ENCODE measurements at places on chromosomes 13 and 19.

GRCh38 chr19:48558018-48558684 is 6.2 kb downstream of the SULT2B1 start:
- DNase-seq, result no peak

DNA sequence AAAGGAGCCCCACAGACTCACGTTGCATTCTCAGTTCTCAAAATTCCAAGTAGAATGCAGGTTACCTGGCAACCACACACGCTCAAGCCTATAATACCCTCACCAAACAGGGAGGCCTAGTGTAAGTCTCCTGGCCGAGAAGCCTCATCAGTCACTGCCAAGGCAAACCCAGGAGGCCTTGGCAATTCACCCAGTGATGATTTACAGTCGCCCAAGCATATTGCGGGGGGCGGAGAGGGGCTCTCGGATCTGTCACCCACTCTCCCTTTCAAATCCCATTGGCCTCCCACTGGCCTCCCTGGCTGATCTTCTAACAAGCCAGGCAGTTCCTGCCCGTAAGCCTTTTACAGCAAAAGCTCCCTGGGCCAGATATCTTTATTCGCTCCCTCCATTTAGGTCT is 1.1 kb downstream of the AKAP8L start:
- DNase-seq, result peak; percentile 30

- DNase-seq, result peak; percentile 24
Measured at GRCh38 chr13:27770809-27771208, 21.5 kb upstream of the GSX1 start.

DNA sequence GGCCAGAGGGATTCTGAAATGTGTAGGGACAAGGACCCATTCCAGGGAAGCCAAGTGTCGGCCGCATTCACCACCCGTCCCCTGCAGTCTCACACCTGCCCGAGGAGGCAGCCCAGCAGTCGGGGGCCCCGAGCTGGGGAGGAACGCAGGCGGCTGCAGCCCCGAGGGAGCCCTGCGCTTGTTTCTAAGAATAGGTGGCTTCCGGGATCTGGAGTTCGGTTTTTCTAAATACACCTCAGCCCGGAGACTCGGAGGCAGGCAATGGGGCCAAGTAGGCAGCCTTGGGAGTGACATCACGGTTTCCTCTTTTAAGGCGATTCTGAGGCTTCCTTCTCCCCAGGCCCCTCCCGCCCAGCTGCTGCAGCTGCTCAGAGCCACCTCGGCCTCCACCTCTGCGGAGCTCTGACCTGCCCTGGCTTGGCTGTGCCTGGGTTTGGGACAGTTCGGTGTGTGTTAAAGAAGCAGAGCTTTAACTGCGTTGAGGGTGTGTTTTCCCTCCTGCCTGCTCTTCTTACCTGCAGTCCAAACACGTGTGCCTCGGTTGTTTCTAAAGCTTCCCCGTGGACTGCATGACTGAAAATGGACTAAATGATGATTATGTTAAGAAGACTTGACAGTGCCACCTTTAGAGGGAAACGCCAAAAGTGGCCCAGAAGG is 80.5 kb downstream of the COL4A2 start:
- DNase-seq, result no peak

DNA sequence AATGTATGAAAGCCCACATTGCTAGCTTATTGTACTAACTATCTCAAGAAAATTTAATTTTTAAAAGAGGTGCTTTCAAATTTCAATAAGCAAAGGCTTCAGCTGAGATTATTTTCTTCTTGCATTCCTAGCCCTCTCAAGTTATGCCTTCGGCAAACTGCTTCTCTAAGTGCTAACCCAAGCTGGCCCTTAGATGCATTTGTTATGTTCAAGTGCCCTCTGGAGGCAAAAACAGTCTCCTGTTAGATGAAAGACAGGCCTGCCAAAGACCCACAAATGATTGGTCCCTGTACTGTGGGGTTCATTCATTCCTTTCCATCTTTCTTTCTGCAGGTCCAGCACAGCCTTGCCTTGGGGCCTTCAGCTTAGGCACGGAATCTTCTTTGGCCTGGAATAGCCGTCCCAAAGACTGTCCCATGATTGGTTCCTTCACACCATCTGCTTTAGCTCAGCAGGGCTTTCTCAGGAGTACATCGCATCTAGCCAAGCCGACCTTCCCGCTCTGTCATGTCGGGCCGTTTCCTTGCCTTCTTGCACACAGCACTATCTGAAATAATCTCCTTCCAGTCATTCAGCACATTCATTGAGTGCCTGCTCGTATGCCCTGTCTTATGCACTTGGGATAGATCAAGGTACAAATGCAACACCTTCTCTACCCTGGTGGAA is 26.4 kb upstream of the TPTE2 start:
- peak; percentile 2 for DNase-seq

DNA sequence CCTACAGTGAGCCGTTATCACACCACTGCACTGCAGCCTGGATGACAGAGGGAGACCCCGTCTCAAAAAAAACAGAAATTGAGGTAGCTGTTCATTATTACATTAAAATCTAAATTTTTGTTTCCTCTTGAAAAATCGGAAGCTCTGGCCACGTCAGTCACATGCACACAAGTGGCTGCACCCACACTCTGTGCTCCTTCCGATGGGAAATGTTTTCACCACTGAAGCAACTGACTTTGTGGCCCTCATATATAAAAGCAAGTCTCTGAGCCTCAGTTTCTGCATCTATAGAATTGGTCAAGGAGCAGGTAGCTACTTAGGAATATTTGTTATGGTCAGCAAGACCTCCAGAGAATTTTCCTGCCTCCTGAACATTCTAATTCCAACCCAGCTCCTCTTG is 4.5 kb downstream of the LRRC25 start:
- DNase-seq, result no peak

DNA sequence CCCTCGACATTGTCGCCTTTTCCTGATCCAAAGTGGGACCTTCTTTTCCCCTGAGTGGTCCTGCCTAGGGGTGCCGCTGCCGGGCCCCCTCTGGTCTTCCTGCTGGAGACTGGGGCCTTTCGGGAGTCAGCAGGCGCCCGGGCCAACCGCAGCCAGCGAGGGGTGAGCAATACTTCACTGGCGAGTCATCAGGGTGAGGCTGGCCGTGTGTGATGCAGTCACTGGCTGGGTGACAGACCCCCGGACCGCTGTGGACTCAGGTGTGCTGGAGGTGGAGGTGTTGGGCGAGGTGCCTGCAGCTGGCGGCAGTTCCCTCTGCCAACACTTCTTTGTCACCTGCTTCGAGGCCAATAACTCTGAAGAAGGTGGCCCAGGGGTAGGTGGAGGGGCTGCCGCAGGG is 1.5 kb upstream of the CGB5 start:
- no peak for DNase-seq

DNA sequence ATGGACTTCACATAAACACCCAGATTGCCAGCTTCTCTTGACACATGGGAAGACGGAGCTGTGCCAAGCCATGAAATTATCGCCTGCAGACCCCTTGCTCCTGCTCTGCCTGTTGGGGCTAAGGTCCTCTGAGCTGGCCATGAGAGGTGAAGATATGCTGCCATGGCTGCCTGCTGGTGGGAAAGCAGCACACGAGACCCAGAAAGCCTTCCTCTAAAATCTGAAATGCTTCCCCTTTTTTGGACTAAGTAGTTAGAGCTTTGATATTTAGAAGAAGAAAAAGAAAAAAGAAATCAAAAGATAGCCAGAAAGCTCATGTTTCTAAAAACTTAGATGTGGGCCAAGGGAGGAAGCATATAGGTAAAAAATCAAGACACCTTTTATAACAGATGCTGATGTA is 11.2 kb downstream of the WDFY2 start:
- no peak for DNase-seq

DNA sequence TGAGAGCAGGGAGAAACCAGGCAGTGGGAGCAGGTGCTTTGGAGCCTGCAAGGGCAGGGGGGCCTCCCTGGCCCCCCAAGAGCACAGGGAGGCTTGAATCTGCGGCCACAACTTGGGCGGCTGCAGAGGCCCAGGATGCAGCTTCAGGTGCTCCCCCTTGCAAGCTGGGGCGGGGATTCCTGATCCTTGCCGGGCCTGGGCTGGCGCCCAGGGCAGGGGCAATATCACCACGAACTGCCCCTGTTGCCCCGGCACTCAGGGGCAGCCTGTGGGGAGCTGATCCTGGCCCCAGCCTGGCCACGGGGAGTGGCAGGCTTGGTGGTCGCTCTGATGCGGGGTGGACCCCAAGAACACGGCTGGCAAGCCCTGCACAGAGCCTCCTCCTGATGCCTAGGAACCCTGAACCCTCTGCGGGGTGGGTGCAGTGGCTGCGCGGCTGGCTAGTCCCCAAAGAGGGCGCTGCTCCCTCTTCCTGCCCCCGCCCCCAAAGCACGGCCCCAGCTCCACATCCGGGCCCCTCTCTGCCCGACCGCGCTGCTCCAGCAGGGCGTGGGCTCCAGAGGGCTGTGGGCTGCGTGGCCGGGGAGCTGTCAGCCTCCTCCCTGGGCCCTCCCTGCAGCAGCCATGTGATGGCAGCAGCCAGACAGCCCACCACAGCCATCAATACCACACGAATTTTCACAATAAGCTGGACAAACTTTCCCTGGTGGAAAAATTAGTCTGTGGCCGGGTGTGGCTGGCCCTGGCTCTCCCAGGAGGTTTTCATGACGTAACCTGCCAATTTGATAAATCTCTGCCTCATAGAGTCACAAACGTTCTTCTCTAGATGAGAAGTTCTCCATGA is 21.0 kb downstream of the TNFSF9 start:
- no peak for DNase-seq

GRCh38 chr13:107742544-107742943 is 472.8 kb downstream of the LIG4 start:
- DNase-seq, result no peak

GRCh38 chr13:24075137-24075975 is 85.2 kb upstream of the SPATA13 start:
- no peak for DNase-seq

GRCh38 chr19:460877-461720 is at the start of gene SHC2:
TSS of gene SHC2 (minus strand) at chr19:461033. CDS start at chr19:460996, 37 bp downstream.
- peak; percentile 75 for DNase-seq

- no peak for DNase-seq
Measured at GRCh38 chr13:75432045-75432444, 49.9 kb downstream of the TBC1D4 start.

GRCh38 chr19:13751436-13751835 is 12.9 kb upstream of the MRI1 start:
- DNase-seq, result no peak

- no peak for DNase-seq
Measured at GRCh38 chr13:98399756-98400155, 177.2 kb downstream of the STK24 start.

DNA sequence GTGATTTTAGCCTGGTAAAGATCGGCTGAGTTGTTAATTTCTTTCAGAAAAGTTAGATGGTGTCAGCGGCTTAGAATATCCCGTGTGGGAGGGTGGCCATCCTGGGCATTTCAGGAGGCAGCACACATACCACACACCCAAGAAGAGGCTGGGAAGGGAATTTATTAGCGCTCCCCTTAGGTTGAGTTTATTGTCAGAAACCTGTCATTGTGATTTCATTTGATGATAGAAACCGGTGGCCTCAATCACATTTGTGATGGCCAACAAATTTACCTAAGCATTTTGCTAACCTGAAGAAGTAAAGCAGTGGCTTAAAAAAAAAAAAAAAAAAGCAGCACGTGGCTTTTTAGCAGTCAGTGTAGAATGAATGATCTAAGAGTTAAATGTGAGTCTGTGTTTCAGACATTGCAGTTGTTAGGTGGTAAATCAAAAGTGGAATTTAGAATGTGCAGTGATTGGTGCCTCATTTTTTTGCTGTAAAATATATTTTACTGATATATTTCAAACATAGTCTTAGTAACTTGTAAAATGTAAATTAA is 2.7 kb downstream of the SIPA1L3 start:
- no peak for DNase-seq

DNA sequence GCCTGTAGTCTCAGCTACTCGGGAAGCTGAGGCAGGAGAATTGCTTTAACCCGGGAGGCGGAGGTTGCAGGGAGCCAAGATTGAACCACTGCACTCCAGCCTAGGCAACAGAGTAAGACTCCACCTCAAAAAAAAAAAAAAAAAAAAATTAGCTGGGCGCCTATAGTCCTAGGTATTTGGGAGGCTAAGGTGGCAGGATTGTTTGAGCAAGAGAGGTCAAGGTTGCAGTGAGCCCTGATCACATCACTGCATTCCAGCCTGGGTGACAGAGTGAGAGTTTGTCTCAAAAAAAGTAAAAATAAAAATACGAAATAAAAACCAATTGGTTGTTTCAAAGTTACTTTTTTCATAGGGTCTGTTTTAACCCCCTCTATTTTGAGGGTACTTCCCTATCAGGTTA is 1.3 kb upstream of the LMNB2 start:
- DNase-seq, result no peak

DNA sequence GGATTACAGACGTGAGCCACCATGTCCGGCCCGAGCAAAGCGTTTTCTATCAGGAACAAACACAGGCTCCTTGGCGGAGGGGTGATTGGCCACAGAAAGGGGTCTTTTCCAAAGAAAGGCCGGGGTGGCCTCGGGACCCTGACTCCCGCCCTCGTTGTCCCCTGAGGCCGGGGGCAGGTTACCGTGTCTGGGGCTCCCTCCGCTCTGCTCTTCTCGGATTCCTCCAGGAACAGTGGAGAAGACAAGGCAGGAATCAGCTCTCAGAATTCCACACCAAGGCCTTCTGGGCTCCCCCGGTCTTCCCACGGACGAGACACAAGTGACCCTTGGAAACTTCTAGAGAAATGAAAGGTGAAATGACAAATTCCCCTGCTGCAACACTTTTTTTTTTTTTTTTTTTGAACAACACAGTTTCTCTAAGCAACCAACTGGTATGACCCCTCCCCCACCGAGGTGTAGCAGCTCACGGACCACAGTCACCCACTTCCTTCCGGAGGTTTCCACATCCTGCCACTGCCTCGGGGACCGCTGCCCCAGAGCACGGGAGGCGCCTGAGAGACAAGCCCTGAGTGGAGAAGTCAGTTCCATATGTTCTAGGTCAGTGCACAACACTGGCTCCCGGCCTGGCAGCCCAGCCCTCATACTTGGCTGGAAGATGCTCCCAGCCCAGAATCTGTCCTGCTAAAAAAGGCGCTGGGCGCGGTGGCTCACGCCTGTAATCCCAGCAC is 11.0 kb downstream of the MOB3A start:
- DNase-seq, result no peak

- DNase-seq, result no peak
Measured at GRCh38 chr19:19662344-19662743, 1.1 kb downstream of the ATP13A1 start.

DNA sequence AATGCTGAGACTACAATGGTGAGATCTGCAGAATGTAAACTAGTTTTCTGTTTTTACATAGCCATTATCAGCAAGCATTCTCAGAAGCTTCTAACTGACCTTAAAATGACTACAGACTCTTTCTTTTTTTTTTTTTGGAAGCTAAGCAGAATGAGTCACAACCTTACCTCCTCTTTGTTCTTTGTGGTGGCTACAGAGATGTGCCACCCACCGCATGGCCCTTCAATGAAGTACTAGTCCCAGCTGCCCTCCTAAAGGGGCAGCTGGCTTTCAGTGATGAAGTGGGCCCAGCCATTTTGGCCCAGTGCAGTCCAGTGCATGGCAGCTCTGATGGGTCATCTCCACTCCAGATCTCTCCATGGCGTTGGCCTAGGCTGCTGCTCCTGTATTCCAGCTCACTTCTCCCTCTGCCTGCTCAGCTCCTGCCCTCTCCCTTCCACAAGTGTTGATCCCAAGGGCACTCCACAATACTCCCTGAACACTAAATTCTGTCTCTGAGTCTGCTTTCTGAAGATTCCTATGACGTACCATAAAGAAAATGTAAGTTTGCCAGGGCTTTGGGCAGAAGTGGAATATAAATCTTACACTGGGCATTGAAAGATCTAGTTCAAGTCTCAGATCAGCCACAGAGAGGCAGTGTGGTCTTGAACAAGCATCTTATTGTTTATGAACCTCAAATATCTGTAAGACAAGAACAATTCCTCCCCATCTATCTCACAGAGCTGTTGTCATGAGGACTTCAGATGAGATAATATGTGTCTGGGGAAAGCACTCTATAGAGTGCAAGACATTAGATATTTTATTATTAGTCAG is 85.6 kb downstream of the RXFP2 start:
- DNase-seq, result peak; percentile 3
